ENCODE measurements at places on chromosomes 3 and 15.

GRCh38 chr3:52783211-52783555 lies 5.8 kb downstream of the ITIH1 start:
- DNase-seq = no peak

GRCh38 chr3:183590442-183590841 lies 34.9 kb upstream of the KLHL6 start:
- no peak for DNase-seq

- DNase-seq = no peak
These were observed 33.3 kb upstream of the MEIS2 start for GRCh38 chr15:37133602-37134001.

- DNase-seq = peak; percentile 77
These were observed 45.9 kb downstream of the POLR2M start for GRCh38 chr15:57752436-57752835.

- DNase-seq = no peak
These were observed 125.4 kb upstream of the PLCL2 start for GRCh38 chr3:16759227-16759903.

GRCh38 chr15:99282121-99282520 lies 30.8 kb downstream of the LRRC28 start:
- no peak for DNase-seq

GRCh38 chr3:13023971-13024764 lies 49.1 kb downstream of the IQSEC1 start:
- DNase-seq = no peak

Data from right lung (tissue), 10 donors.